ENCODE measurements at places on chromosomes 5 and 9.

DNA sequence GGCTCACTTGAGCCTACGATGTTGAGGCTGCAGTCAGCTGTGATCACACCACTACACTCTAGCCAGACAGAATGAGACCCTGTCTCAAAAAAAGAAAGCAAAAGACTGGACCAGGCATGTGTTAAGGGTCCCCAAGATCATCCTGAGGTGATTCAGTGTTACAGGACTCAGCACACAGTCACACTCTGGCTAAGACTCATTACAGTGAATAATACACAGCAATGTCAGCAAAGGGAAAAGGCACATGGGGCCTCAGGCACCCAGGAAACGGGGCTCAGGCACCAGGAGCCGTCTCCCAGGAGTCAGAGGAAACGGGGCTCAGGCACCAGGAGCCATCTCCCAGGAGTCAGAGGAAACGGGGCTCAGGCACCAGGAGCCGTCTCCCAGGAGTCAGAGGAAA is 39.2 kb upstream of the NRARP start:
- DNase-seq = no peak

DNA sequence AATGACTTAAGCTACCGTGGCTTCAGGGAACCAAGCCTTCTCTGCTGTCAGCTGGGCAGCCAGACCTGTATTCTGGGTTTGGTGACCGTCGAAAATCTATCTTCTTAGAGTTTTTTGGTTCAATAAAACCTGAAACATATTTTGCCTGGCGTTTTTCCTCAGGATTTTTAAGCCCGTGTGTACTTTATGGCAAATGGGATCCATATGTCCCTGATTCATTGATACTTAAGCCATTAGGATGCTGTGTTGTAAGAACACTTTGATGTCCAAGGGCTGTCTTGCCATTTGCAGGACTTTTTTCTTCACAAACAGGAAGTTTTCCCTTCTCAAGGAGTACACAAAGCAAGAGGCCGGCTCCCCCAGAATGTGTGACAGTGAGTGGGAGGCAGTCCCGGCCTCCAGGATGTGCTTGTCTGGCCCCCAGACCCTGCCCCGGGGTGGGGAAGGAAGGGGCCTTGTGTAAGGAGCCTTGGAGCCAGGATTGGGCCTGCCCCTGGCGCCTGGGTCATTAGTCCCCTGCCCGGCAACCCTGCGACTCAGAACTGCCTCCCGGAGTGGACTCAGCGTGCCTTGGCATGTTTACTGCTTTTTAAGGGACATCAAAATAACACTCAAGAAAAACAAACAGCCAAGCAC is 83.4 kb upstream of the SMIM23 start:
- DNase-seq = no peak

DNA sequence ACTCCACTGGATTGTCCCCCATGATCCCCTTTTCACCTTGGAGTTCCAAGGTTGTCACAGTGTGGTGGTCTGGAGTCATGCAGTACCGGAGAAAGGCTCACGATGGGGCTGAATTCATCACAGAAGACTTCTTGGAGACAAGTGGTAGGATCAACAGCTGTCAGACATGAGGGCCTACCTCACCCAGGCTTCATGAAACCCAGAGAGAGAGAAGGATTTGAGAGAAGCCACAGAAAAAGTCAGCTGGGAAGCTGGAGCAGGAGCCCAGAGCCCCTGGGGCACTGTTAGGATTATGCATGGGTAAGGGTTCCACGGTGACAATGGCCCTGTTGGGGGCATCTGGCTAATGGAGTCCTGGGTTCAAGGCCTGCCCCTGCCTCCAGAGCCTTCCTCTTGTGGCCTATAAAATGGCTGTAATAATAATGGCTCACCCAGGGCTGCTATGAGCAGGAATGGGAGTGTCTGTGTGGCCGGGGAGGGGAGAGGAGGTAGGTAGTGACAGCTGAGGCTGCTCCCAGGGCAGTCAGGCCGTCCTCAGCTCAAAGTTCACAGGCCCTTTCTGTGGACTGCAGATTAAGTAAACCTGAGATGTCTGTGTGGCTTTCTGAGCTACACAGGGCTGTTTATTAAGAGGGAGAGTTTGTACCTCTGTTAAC is 910 bp downstream of the TRIM14 start:
- DNase-seq = peak; percentile 15

- DNase-seq = no peak
Observed at GRCh38 chr5:123811831-123812230, 299.9 kb downstream of the CSNK1G3 start.

DNA sequence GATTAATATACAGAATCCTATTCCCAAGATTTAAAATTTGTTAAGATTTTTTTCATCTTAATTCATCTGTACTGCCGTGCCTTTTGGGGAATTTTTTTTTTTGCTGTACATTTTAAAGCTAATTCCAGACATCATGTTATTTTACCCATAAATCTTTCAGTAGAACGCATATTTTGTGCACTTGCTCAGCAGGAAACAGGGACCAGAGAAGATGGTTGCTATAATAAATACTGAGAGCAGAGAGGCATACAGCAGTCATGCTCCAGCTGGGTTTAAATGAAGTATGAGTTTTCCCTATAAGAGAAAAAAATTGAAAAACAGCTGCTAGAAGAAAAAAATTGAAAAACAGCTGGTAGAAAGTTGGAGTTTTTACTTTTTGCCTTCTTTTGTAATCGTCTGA is 196.9 kb upstream of the PUM3 start:
- DNase-seq = no peak

- no peak for DNase-seq
Observed at GRCh38 chr9:131747352-131747751, 7.5 kb upstream of the RAPGEF1 start.

- no peak for DNase-seq
Observed at GRCh38 chr5:52837591-52838001, 49.9 kb downstream of the ITGA1 start.

DNA sequence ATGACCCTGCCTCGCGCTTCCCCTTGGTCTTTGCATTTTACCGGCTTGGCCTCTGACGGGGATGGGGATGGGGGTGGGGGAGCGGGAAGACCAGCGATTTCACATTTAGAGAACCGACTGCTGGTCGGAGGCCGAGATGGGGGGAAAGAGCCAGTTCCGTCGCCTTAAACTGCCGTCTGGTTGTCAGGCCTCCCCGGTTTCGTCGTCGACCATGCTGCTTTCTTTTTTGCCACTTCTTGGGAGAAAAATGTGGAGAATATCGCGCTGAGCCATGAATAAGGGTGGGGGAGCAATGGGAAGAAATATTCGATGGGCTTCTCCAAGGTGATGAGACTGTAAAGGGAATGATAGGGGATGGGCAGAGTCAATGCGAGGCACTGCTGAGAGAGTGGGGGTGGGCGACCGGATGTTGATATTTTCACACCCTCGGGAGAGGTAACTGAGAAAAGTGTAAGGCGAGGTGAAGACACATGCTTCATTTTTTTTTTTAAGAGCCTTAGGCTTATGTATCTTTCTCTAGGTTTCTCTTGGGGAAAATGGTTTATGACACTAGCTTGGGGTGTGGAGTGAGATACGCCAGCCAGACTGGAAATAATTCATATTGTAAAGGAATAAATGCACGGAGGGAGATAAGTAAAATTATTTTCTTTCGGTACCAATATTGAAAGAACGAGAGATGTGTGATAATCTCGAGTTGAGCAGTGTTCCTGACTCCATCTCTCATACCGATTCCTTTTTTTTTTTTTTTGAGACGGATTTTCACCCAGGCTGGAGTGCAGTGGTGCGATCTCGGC is 1.1 kb downstream of the KIF2A start:
- peak; percentile 33 for DNase-seq

DNA sequence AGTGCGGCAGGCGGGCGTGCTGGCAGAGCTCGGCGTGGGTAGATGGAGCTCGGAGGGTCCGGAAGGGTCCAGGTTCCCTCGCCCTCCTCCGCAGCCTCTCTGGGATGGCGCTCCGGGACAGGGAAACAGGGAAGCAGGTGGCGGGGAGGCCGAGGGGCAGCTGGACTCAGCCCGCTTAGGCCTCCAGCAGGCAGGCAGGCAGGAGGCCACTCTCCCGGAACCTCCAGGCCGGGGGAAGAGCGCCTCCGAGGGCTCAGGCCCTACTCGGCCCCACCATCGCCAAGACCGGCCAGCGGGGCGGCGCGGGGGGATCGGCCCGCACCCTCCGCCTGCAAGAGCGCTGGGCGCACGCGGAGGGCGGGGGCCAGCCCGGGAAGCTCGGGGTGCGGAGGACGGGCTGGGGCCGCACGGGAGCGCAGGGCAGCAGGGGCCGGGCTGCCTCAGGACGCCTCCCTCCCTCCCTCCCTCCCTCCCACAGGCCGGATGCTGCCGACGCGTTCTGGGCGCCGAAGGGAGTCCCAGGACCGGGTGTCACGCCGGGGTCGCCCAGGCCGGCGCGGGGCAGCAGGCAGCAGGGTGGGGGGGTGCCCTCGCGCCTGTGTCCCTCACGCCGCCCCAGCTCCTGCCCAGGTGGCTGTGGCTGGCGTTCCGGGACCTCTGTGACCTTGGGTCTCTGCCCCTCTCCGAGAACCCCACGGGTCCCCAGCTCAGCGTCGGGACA is 977 bp downstream of the MGAT4B start:
- DNase-seq = no peak

DNA sequence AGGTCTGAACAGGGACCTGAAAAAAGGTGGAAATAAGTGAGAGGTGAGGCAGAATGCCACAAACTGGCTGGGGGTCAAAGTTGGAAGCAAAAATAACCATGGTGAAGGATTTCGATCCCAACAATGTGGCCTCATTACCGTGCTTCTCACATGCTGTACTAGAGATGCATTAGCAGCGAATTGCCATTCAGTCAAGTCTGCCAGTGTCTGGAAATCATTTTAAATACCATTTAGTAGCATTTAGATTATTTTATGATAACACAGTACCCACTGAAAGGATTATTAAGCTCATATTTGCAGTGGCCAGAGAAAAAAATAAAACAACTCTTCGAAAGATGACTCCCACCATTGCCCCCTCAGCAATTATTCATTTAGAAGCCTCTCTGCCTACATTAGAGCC is 294.6 kb upstream of the SLC24A2 start:
- DNase-seq = no peak

- DNase-seq = no peak
Observed at GRCh38 chr5:102863058-102863457, 108.0 kb downstream of the PAM start.

- DNase-seq = no peak
Observed at GRCh38 chr5:39495227-39495626, 70.4 kb upstream of the DAB2 start.

DNA sequence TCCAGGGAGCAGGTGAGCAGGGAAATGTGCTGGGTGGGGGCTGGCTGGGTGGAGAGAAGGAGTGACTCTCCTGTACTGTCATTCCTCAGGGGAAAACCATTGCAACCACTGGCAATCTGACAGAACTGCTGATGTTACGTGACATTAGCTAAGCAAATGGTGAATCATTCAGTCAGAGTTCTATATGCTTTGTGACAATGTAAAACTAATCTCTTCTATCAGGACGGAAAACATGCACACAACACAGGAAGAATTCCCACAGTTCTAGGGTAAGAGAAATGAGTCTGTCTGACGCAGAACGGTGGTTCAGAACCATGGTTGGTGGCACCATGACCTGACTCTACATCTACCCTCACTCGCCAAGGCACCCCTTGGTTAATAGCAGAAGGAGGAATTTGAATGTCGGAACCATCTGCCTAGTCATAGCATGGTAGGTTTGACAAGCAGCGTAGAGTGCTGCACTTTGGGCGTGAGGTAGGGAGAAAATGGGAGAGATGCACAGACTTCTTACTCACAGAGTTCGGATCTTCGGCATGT is 243.6 kb upstream of the PANK3 start:
- no peak for DNase-seq

- DNase-seq = no peak
Observed at GRCh38 chr5:178555771-178556211, 34.4 kb downstream of the COL23A1 start.

- DNase-seq = no peak
Observed at GRCh38 chr5:10583663-10584572, 20.0 kb downstream of the ANKRD33B start.

DNA sequence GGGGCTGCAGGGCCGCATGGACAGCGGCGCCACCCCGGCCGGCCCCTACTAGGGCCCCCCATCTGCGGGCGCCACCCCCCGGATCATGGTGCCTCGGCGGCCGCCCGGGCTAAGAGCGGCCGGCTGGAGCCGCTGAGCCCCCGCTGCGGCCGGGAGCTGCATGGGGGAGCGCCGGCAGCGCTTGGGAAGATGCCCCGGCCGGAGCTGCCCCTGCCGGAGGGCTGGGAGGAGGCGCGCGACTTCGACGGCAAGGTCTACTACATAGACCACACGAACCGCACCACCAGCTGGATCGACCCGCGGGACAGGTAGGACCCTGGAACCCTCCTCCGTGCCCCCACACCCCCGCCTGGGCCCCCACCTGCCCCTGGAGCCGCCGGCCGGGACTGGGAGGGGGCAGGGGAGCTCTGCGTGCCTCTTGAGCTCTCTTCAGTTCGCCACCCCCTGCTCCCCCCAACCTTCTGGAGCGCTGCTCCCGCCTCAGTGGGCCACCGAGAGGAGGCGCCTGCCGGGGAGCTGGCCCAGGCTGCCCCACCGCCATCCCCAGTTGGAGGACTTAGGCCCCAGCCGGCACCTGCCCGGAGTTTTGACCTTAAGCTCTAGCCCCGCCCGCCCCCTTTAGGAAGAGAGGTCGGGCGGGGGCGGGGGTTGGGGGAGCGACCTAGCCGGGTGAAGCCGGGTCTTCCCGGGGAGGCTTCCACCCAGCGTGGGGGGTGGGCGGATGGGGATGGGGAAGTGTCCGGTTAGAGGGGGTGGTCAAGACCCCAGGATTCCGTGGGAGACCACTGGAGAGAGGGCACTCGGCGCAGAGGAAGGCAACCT is 730 bp downstream of the WWC1 start:
- DNase-seq = no peak

DNA sequence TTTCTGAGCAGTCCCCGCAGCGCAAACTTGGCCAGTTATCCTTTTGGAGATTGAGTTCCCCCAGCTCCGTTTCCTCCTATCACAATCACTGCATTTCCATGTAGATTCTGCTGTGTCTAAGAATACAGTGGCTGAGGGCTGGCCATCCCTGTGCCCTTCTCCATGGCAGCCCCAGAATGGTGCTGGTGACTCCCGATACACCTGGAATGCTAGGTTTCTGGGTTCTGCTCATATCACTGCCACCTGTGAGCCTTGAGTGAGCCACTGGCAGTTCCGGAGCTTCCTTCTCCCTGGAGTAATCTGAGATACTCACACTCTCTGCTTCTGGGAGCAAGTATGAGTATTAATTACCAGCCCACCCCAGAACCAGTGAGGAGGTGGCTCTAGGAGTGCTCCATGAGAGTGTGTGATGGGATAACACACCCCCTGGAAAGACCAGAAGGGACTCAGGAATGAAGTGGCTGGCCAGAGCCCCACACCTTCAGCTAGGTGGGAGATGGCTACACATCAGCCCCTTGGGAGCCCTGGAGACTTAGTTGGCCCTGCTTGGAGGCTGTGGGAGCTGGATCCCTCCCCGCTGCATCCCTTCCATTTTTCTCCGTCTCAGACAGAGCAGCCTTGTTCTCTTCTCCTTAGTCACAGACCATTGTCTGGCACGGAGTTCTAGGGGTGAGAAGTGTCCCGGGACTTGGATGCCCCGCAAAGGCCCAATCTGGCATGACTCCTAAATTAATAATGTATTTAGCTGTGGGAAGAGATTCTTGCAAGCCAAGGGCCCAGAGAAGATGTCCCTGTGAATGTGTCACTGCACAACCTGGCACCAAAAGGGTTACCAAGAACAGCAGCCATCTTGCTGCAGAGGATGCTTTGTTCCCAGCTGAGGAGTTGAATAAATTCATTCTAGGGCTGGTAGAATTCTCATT is 4.9 kb downstream of the PCDHGC5 start:
- no peak for DNase-seq

- DNase-seq = no peak
Observed at GRCh38 chr9:134929193-134930158, 11.8 kb upstream of the FCN1 start.

- no peak for DNase-seq
Observed at GRCh38 chr5:171432583-171433351, 13.3 kb downstream of the FGF18 start.

Measured in effector CD8-positive, alpha-beta T cell (primary cell).